ENCODE measurements at places on chromosomes 2 and 18.

DNA sequence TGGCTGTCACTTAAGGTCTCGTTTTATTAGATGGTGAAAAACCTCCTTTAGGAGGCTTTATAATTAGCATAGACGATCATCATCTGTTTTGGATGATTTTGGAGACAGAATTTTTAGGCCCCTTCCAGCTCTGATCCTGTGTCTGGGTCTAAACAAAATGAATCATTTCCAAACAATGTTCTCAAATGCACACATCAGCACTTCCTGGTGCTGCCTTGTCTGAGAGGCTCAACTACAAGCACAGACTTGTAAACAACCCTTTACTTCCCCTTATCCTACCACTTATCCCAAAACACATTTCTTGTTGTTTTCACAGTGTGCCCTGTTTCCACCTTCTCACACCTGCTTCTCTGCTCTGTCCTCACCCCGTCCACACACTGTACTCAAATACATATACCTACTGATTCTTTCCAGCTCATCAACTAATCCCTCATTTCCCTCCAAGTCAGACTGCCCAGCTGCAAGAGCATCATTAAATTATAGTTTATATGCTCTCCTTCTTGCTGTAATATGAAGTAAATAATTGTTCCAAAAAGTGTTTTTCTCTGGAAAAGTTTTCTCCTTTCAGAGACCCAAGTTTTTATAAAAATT is 71.2 kb upstream of the COL3A1 start:
- no peak for DNase-seq

GRCh38 chr2:144083211-144083610 is 436.7 kb downstream of the ZEB2 start:
- DNase-seq = no peak

GRCh38 chr18:77093586-77093985 is 39.0 kb downstream of the MBP start:
- DNase-seq = no peak

GRCh38 chr2:140696449-140696848 is 1434.4 kb downstream of the LRP1B start:
- no peak for DNase-seq

DNA sequence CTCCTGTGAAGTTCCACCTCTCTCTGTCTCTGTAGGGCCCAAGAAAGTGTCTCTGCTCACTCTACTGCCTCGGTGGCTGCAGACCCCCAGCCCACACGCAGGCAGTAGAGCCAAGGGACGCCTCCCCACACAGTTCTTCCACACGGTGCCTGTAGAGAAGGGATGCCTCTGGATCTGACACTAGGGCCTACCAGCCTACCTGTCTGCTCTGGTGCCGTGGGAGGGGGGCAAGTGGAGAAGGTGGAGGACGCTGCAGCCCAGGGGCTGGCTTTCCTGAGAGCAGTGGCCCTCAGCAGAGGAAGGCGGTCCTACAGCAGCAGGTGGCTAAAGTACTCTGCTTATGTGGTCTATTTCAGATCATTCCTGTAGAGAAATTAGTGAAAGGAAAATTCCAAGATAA is 9.0 kb upstream of the TMEM214 start:
- DNase-seq = no peak

- no peak for DNase-seq
Observed at GRCh38 chr18:30915336-30915988, 127.1 kb downstream of the DSC3 start.

- no peak for DNase-seq
Observed at GRCh38 chr18:50721451-50722120, 98.2 kb downstream of the MRO start.

GRCh38 chr2:37376421-37377186 is 32.2 kb downstream of the QPCT start:
- DNase-seq = peak; percentile 39

GRCh38 chr2:12732651-12733050 is 15.9 kb downstream of the TRIB2 start:
- DNase-seq = no peak

DNA sequence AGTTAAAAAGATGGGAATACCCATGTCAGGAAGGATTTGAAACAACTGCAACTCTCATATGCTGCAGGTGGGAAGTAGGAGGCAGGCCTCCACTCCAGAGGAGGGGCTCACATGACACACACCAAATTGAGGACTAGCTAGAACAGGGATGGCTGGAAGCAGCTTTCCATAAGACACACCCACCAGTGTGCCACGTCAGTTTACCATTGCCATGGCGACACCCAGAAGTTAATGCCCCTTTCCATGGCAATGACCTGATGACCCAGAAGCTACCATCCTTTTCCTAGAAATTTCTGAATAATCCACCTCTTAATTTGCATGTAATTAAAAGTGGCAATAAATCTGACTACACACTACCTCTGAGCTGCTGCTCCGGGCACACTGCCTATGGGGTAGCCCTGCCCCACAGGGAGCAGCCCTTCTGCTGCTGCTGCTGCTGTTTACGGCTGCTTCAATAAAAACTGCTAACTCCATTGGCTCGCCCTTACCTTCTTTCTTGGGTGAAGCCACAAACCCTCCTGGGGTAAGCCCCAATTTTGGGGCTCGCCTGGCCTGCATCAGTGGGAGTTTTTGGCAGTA is 89.4 kb downstream of the RRM2 start:
- no peak for DNase-seq

- no peak for DNase-seq
Observed at GRCh38 chr2:232896111-232896510, 26.0 kb downstream of the SNORC start.
